Daoy (cell line): ENCODE measurements at places on chromosomes 3 and 15. TPM values are rescaled to one million over a fixed set of nuclear protein-coding genes. Genes with fewer than 3 reads are reported as not detected.

The PRR20G gene
- not detected in 2 replicates for total RNA-seq

The PTPRG gene
- total RNA-seq = 5.2 and 9.1 TPM in 2 replicates

The SELENOT gene
- 201 and 204 TPM in 2 replicates for total RNA-seq

The CADM2 gene
- 0.46 TPM in 1 of 2 replicates, not detected in the other for total RNA-seq

The CLRN1 gene
- not detected in 2 replicates for total RNA-seq

The ACKR2 gene
- 0.23 TPM in 1 of 2 replicates, not detected in the other for total RNA-seq

The GOLGA6L4 gene
- under 0.01 and 0.09 TPM in 2 replicates for total RNA-seq

The KBTBD12 gene
- not detected in 2 replicates for total RNA-seq

The SLC2A2 gene
- total RNA-seq = not detected in 2 replicates

The KCNAB1 gene
- total RNA-seq = 2.6 TPM in 1 of 2 replicates, not detected in the other

The GOLGB1 gene
- total RNA-seq = 20.7 and 21.1 TPM in 2 replicates

The PLA2G4B gene
- 0.71 and 4.6 TPM in 2 replicates for total RNA-seq

The THRB gene
- total RNA-seq = 0.15 and 0.86 TPM in 2 replicates

The RGMA gene
- total RNA-seq = 0.42 TPM in 1 of 2 replicates, not detected in the other

The RPL32 gene
- total RNA-seq = 611 and 698 TPM in 2 replicates

The MAP2K5 gene
- 2.2 and 3.4 TPM in 2 replicates for total RNA-seq

The TEX55 gene
- total RNA-seq = not detected in 2 replicates

The SMC4 gene
- 140 and 152 TPM in 2 replicates for total RNA-seq

The NR2F2 gene
- total RNA-seq = 12.4 and 14.1 TPM in 2 replicates

The SAXO2 gene
- 1.8 and 11.0 TPM in 2 replicates for total RNA-seq

The SYNPR gene
- total RNA-seq = not detected in 2 replicates

The C3orf85 gene
- not detected in 2 replicates for total RNA-seq

The MAP6D1 gene
- total RNA-seq = 1.7 and 6.8 TPM in 2 replicates

The HES1 gene
- total RNA-seq = 88.3 and 97.8 TPM in 2 replicates

The RUBCN gene
- 17.4 and 22.6 TPM in 2 replicates for total RNA-seq

The THBS1 gene
- 567 and 839 TPM in 2 replicates for total RNA-seq

The ATG7 gene
- total RNA-seq = 47.9 and 51.6 TPM in 2 replicates

The B2M gene
- 1,867 and 2,010 TPM in 2 replicates for total RNA-seq

The COL6A5 gene
- under 0.01 TPM in 1 of 2 replicates, not detected in the other for total RNA-seq

The ATP13A5 gene
- 0.30 TPM in 1 of 2 replicates, not detected in the other for total RNA-seq

The NUTM1 gene
- not detected in 2 replicates for total RNA-seq

The CX3CR1 gene
- total RNA-seq = not detected in 2 replicates
